Thymus (tissue), 14 donors: ENCODE measurements at places on chromosomes 3 and 15.

DNA sequence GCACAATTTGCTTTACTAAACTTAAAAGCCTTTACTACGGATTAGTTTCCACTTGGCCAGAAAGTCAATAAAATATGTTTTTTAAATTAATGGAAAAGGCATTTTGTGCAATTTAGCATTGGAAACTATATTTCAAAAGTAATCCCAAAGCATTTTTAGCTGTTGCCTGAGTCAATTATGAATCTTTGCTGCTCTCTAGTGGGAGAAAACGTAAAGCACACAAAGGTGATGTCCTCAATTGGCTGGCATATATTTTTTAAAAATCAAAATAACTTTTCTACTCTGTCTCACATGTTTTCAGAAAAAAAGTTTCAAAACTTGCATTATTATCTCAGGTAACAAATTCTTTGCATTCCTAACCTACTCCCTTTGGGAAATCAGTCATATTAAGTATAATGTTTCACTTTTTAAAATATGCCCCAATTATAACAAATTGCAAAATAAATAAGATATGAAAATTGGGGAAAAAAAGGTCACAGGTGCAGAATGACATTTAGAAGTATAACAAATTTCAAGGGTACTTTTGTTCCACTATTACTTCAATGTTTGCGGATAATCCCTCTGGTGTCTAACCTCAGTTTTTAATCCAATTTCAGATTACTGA is 47.2 kb upstream of the TEX55 start:
- H3K27ac ChIP-seq, result no peak overlapping the region
- H3K27me3 ChIP-seq, result no peaks in the 10 kb centered on the region
- H3K4me1 ChIP-seq, result no peaks in the 10 kb centered on the region
- H3K36me3 ChIP-seq, result no peaks in the 10 kb centered on the region
- DNase-seq, result peak; percentile 41
- H3K4me3 ChIP-seq, result no peak overlapping the region

GRCh38 chr3:128473180-128473519 is 6.5 kb upstream of the DNAJB8 start:
- H3K27me3 ChIP-seq, result no peaks in the 10 kb centered on the region
- no peak overlapping the region for H3K27ac ChIP-seq
- H3K36me3 ChIP-seq, result no peaks in the 10 kb centered on the region
- no peaks in the 10 kb centered on the region for H3K4me1 ChIP-seq
- H3K4me3 ChIP-seq, result no peak overlapping the region
- no peak for DNase-seq

GRCh38 chr15:48992096-48992495 is 28.4 kb upstream of the SHC4 start:
- H3K27me3 ChIP-seq, result no peaks in the 10 kb centered on the region
- DNase-seq, result no peak
- H3K36me3 ChIP-seq, result peaks cover 11% of the 10 kb centered on the region
- no peak overlapping the region for H3K4me3 ChIP-seq
- no peak overlapping the region for H3K27ac ChIP-seq
- H3K4me1 ChIP-seq, result no peaks in the 10 kb centered on the region

- H3K36me3 ChIP-seq, result no peaks in the 10 kb centered on the region
- DNase-seq, result no peak
- no peak overlapping the region for H3K4me3 ChIP-seq
- no peak overlapping the region for H3K27ac ChIP-seq
- no peaks in the 10 kb centered on the region for H3K4me1 ChIP-seq
Observed at GRCh38 chr15:69525543-69525942, 72.9 kb downstream of the RPLP1 start.

- peaks cover 15% of the 10 kb centered on the region for H3K27me3 ChIP-seq
- no peak overlapping the region for H3K4me3 ChIP-seq
- no peak overlapping the region for H3K27ac ChIP-seq
- H3K36me3 ChIP-seq, result no peaks in the 10 kb centered on the region
- H3K4me1 ChIP-seq, result peaks cover 17% of the 10 kb centered on the region
Observed at GRCh38 chr15:70503073-70503745, 260.1 kb downstream of the UACA start.

DNA sequence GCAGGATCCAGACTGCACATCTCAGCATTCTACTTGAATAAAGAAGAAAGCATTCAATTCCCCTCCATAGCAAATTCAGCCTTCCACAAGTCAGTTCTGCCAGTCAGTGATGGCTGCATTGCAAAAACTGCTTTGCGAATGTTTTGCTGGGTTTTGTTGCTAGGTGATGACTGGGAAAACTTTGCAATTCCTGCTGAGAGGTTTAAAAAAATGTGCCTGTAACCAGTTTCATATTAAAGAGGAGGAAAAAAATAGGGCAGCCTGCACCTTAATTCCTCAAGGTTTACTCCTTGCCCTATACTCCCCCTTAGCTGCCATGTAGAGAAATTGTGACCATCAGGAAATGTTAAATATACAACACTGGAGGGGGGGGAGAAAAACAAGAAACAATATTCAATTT is 225.6 kb upstream of the ATP11B start:
- H3K36me3 ChIP-seq, result no peaks in the 10 kb centered on the region
- H3K4me3 ChIP-seq, result no peak overlapping the region
- no peak for DNase-seq
- no peak overlapping the region for H3K27ac ChIP-seq
- no peaks in the 10 kb centered on the region for H3K4me1 ChIP-seq

DNA sequence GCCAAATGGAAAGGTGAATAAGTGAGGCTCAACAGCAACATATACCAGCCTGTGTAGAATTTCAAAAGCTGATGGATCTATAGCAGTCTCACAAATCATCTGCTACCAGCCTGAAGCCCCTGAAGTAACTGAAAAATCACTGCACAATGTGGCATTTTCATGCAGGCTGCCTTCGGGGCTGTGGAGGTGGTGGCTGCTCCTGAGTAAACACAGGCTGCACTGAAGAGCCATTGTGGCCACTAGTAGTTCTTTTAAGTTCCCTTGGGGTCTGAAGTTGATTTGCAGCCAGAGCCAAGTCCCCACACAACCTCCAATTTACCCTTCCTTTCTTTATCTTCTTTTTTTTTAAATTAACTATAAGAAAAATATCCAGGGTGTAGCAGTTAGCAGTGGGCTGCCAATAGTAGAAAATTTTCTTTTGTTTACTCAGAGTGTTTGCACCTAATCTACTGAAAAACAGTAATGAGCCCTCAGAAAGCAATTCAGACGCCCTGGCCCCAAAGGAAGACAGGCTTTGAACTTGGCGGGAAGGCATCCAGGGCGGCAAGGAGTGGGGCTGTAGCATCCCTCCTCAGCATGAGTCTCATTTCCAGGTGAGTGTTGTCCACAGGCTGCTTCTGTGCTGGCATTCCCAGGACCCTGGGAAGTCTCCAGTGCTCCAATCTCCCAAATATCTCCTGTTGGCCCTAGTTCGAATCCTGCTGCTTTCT is 13.3 kb upstream of the SUSD5 start:
- no peak for DNase-seq
- no peak overlapping the region for H3K4me3 ChIP-seq
- no peaks in the 10 kb centered on the region for H3K4me1 ChIP-seq
- no peaks in the 10 kb centered on the region for H3K36me3 ChIP-seq
- H3K27ac ChIP-seq, result no peak overlapping the region
- no peaks in the 10 kb centered on the region for H3K27me3 ChIP-seq

DNA sequence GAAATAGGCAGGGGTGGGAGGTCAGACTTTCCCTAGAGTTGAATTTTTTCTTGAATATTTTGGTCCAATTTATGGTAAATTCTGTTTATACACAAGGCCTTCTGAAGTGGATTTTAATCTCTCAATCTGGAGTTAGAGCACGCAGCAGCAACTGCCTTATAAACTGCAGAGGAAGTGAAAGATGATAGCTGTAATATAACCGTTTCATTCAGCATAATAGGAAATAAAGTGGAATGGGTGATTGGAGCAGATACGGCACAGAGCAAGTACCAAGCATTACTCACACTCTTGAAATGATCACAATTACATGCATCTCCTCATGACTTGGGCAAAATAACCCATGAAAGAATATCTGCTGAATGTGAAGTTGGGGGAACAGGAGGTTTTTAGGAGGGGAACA is 106.8 kb downstream of the ARRDC4 start:
- H3K27ac ChIP-seq, result no peak overlapping the region
- no peaks in the 10 kb centered on the region for H3K27me3 ChIP-seq
- H3K36me3 ChIP-seq, result no peaks in the 10 kb centered on the region
- no peak for DNase-seq

DNA sequence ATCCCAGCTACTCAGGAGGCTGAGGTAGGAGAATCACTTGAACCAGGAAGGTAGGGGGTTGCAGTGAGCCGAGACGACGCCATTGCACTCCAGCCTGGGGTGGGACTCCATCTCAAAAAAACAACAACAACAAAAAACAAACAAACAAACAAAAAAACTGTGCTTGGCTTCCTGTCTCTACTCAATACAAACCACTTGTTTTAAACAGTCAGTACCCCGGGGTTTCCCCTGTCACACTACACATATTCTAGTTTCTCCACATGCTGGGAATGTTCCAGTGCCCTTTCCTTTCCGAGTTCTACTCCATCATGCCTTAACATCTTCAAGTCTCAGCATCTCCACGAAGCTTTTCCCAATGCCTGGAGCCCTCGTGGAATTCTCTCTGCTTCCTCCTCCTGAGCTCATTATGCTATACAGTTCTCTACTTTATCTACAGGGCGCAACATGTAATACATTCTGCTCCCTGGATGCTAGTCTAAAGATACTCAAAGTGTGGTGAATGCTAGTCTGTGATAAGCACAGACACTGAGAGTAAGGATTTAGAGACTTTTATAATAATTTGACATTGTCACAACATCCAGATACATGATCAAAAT is 7.8 kb downstream of the EMC3 start:
- H3K27ac ChIP-seq, result no peak overlapping the region
- no peak overlapping the region for H3K4me3 ChIP-seq
- no peak for DNase-seq

GRCh38 chr3:65551945-65552344 is 486.8 kb downstream of the MAGI1 start:
- H3K4me3 ChIP-seq, result no peak overlapping the region
- H3K4me1 ChIP-seq, result no peaks in the 10 kb centered on the region
- H3K27ac ChIP-seq, result no peak overlapping the region

DNA sequence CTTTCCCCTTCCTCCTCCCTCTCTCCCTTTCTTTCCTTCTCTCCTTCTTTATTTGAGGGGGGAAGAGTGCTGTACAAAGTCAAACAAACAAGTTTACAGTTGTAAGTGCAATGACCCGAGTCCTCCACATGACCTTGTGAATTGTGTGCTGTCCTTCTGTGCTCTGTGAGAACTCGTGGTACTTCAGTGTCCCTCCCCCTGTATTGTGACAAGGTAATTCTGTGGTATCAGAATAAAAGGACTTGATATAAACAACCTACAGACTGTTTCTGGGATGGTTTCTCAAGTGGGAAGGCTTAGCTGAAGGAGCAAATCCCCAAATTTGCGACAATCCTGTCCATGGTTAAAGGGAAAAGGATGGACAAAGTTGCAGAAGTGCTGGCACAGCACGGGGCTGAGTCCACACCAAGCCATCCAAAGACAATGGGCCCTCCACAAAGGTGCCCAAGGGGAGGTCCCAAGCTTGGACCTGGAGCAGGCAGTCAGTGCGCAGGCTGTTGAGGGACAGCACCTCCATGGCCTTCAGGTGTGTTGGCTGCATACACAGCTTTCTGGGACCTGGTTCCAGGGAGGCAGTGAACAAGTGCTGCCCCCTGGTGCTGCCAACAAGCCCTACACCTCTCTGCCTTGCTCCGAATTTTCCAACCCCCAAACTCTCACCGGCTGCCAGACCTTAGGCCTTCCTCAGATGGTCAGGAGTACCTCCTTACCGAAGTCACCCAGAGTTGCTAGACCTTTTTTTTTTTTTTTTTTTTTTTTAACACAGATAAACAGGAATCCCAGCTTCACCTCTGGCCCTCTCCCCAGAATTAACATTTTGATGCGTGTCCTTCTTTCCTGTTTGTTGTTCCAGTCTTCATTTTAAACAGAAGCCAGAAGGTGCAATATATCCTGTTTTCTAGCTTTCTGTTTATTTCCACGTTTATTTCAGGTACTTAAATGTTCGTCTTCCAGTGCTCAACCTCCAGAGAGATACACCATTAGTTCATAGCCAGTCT is 2.6 kb upstream of the APEH start:
- H3K4me1 ChIP-seq, result peaks cover 14% of the 10 kb centered on the region
- H3K27ac ChIP-seq, result no peak overlapping the region
- no peaks in the 10 kb centered on the region for H3K27me3 ChIP-seq
- peaks cover 10% of the 10 kb centered on the region for H3K36me3 ChIP-seq
- no peak overlapping the region for H3K4me3 ChIP-seq

GRCh38 chr3:145942052-145942451 is 218.9 kb downstream of the PLOD2 start:
- no peak overlapping the region for H3K4me3 ChIP-seq
- no peaks in the 10 kb centered on the region for H3K36me3 ChIP-seq
- DNase-seq, result no peak
- no peaks in the 10 kb centered on the region for H3K4me1 ChIP-seq

GRCh38 chr3:194687638-194688199 is 2.0 kb downstream of the FAM43A start:
- H3K4me3 ChIP-seq, result peak overlapping the region; percentile 50
- no peaks in the 10 kb centered on the region for H3K36me3 ChIP-seq
- peaks cover 65% of the 10 kb centered on the region for H3K27me3 ChIP-seq
- H3K4me1 ChIP-seq, result peaks cover 10% of the 10 kb centered on the region
- DNase-seq, result no peak

GRCh38 chr3:42652611-42653302 is 740 bp upstream of the ZBTB47 start:
- H3K4me1 ChIP-seq, result peaks cover 17% of the 10 kb centered on the region
- H3K36me3 ChIP-seq, result peaks cover 14% of the 10 kb centered on the region
- no peak for DNase-seq

DNA sequence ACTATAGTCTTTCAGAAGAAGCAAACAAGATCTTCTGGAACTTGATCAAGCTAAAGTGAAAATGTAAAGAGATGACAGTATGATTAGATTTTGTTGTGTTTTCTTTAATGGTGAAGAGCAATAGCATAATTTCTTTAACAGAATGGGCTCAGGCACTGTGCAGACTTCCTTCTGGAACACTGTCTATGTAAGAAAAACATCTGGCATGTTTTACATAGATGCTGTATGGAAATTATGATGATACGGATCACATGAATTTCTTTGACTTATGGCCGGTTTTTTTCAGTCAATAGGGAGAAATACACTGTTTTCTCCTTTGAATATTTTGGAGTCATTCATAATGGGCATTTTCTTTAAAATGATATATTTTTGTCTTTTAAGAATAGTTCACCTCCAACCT is 42.6 kb downstream of the PHLDB2 start:
- DNase-seq, result no peak
- no peak overlapping the region for H3K27ac ChIP-seq
- H3K4me1 ChIP-seq, result no peaks in the 10 kb centered on the region
- no peaks in the 10 kb centered on the region for H3K36me3 ChIP-seq

- no peaks in the 10 kb centered on the region for H3K4me1 ChIP-seq
- no peak overlapping the region for H3K4me3 ChIP-seq
- no peaks in the 10 kb centered on the region for H3K36me3 ChIP-seq
- no peak overlapping the region for H3K27ac ChIP-seq
Observed at GRCh38 chr3:37675833-37676596, 185.7 kb upstream of the CTDSPL start.

DNA sequence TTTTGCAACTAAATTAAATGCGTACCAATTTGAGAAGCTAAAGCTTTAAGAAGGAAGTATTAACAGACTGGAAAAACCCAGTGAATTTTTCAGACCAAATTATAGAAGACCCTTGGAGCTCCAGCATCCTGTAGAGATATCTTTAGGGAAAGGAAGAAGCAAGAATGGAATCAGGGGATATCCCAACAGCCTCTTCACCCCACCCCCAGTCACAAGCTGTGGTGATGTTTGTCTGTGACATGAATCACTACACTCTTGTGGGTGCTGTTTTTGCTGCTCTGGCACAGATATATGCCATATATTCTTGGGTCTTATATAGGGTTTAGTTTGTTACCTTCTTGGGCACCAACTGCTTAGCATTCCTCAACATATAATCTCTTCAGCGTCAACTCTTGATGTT is 78.5 kb upstream of the BCL6 start:
- DNase-seq, result no peak
- H3K4me3 ChIP-seq, result no peak overlapping the region
- no peaks in the 10 kb centered on the region for H3K36me3 ChIP-seq
- H3K27me3 ChIP-seq, result no peaks in the 10 kb centered on the region
